ENCODE measurements at places on chromosomes 1 and 21.

- DNase-seq, result no peak
Measured at GRCh38 chr1:202871367-202871766, 17.6 kb downstream of the RABIF start.

- peak; percentile 91 for DNase-seq
Measured at GRCh38 chr1:100037927-100038659, 68.3 kb downstream of the SLC35A3 start.

GRCh38 chr1:72197786-72198185 is 84.6 kb downstream of the NEGR1 start:
- DNase-seq, result no peak

GRCh38 chr1:111769517-111770146 is 13.9 kb downstream of the DDX20 start:
- DNase-seq, result peak; percentile 39

DNA sequence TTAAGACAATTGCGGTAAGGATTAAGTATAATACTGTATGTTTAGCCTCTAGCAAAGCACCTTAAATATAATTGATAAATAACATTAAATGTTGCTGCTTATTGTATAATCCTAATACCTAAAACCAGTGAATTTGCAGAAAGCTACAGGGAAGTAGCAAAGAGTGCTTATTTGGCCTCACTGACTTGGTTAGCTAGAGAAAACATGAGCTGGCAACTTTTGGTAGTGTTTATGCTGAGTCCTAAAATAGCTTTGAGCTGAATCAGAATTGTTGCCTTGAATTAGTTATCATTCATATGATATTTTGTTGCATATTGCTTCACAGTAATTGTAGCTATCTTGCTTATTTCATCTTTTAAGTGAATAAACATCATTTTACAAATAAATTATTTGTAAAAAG is 3.5 kb downstream of the TRIM67 start:
- no peak for DNase-seq

DNA sequence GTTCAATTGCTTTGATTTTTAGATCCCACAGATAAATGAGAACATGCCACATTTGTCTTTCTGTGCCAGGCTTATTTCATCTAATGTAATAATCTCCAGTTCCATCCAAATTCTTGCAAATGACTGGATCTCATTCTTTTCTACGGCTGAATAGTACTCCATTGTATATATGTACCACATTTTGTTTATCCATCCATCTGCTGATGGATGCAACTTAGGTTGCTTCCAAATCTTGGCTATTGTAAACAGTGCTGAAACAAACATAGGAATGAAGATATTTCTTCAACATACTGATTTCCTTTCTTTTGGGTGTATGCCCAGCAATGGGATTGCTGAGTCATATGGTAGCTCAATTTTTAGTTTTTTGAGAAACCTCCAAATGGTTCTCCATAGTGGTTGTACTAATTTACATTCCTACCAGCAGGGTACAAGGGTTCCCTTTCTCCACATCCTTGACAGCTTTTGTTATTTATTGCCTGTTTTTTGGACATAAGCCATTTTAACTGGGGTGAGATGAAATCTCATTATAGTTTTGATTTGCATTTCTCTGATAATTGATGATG is 344.4 kb downstream of the KCTD3 start:
- no peak for DNase-seq

GRCh38 chr21:17612565-17613241 is at the start of gene BTG3:
Gene BTG3 (minus strand): TSS chr21:17612901. CDS start chr21:17609144, 3,757 bp downstream.
- DNase-seq, result peak; percentile 87

DNA sequence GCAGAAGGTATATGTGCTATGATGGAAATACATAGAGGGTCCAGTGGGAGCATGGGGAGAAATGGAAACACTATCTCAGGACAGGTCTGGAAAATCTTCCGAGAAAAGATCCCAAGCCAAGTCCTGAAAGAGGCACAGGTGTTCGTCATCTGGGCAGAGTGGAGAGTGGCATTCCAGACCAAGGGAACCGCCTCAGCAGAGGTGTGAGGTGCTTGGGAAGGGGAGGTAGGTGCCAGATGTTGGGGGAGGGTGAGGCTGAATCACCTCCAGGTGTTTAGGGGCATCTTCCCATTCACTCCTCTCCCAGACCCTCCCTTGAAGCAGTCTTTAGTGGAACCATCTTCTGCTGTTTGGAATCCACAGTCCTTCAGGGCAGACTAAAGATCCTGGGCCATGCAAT is 23.5 kb upstream of the LRRN2 start:
- no peak for DNase-seq

DNA sequence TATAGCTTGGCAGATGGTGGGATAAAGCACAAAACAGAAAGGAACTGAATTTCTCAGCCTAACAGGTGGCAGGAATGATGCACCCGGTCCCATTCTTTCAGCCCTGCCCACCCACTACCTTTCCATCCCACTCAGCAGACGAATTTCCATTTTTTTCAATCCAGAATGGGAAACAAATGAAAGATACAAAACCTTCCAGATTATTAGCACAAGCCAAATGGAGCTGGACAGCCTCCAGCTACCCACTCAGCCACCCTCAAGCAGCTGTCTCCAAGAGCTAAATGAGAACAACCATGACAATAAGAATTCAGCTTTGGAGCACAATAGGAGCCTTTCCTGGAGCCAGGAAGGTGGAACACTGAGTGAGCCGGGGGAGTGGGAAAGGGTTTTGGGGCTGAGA is 96.3 kb upstream of the ST6GALNAC5 start:
- no peak for DNase-seq

GRCh38 chr1:61556631-61557030 is 168.3 kb downstream of the TM2D1 start:
- DNase-seq, result no peak

GRCh38 chr1:24289937-24290595 is 29.1 kb upstream of the GRHL3 start:
- DNase-seq, result no peak

GRCh38 chr21:42455196-42455595 is 40.8 kb downstream of the RSPH1 start:
- DNase-seq, result no peak

DNA sequence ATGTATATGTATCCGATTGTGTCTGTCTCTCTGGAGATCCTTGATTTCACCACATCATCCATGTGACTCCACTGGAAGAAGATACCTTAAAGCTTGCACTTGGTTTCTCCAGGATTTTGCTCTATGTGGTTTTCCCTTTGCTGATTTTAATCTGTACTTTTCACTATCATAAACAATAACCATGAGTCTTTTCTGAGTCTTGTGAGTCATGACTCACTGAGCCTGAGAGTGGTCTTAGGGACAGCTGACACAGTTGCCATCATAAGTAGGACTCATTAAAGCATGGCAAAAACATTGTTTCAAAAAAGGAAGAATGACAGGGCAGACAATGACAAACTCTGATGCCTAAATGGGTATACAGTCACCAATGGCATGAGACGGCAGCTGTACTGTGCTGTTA is 226.2 kb downstream of the AKT3 start:
- DNase-seq, result no peak

GRCh38 chr1:111880881-111881837 is 108.3 kb downstream of the KCND3 start:
- DNase-seq, result no peak

DNA sequence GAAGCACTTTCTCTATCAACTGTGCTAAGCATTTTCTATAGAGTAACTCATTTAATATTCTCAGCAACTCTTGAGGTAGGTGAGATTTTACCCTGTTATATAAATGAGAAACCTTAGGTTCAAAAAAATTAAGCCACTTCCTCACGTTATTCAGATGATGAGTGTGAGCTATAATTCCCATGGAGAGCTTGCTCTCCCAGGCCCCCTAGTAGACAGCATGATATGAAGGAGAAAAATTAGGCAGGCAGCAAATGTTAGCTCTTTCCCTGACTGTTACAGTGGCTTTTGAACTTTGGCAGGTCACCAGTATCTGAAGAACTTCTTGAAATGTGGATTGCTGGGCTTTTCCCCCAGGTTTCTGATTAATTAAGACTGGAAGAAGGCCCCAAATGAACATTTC is 753.1 kb downstream of the NCAM2 start:
- no peak for DNase-seq

DNA sequence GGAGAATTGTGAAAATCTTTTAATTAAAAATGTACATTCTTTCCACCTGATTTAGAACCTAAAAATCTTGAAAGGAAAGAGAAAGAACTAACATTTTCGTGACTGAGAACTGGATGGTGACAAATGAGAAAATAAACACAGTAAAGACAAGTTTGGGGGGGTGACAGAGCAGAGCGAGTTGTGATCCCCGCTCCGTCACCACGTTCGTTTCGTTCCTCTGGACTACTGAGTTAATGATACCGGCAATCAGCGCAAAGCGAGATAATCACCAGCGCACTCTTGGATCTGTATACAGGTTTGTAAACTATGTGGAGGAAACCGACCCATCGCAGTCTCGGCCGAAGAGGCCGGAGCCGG is 31.2 kb upstream of the CFAP126 start:
- DNase-seq, result no peak

- no peak for DNase-seq
Measured at GRCh38 chr1:158008630-158009029, 15.2 kb downstream of the KIRREL1 start.

GRCh38 chr1:208450958-208451357 is 206.8 kb upstream of the PLXNA2 start:
- no peak for DNase-seq

- no peak for DNase-seq
Measured at GRCh38 chr1:88139633-88140032, 544.4 kb upstream of the PKN2 start.

GRCh38 chr1:42154685-42155084 is 1.5 kb downstream of the GUCA2B start:
- no peak for DNase-seq

DNA sequence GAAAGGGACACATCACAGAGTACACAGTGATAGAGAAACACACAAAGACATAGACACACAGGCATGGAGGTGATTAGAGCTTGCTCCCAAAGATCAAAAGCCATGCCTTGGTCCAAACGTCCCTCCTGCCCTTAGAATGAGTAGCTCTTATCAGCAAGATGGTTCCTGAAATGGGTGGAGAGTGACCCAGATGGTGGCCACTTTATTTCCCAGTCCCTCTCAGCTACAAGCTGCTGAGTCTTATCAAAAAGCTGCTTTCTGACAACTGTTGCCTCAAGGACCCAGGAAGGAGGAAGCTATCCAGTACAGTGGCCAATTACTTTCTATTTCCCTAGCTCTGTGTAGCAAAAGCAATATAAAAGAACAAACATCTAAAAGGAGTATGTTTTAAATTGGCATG is 7.7 kb upstream of the CLCA1 start:
- no peak for DNase-seq

DNA sequence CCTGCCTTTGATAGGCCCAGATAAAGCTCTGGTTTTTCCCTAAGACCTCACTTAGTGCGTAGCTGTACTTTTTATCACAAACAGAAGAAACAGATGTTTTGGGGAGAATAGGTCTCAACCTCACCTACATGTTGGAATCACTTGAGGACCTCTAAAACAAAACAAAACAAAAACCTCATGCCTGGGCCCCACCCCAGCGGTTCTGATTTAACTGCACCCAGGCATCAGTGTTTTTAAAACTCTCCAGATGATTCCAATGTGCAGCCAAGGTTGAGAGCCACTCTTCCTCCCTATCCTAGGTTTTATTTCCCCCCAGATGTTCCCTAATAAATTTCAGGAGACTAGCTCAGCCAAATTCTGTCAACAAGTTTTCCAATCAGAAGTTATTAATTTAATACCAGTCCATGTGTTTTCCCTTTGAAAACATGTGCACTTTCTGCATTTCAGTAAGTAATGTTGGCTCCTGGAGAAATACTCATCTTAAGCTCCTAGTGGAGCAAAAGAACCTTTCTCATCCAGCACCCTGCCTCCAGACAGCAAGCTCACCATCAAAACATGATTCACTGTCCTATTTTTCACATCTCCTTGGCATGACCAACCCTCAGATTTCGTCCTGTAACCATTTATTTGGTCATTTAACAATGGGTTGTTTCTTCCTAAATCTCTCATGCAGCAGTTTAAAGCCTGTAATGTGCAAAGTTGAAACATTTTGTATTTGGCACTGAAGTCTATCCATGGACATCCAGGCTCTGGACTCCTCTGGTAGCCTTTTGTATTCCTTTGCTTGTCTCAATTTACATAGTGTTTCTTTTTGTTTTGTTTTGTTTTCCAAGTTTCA is 27.5 kb downstream of the LRRC8C start:
- DNase-seq, result no peak

GRCh38 chr21:19842601-19843000 is 1155.6 kb upstream of the NCAM2 start:
- no peak for DNase-seq

- no peak for DNase-seq
Measured at GRCh38 chr1:64065571-64065970, 137.9 kb upstream of the UBE2U start.

GRCh38 chr1:182833271-182833670 is 5.9 kb upstream of the DHX9 start:
- DNase-seq, result no peak

DNA sequence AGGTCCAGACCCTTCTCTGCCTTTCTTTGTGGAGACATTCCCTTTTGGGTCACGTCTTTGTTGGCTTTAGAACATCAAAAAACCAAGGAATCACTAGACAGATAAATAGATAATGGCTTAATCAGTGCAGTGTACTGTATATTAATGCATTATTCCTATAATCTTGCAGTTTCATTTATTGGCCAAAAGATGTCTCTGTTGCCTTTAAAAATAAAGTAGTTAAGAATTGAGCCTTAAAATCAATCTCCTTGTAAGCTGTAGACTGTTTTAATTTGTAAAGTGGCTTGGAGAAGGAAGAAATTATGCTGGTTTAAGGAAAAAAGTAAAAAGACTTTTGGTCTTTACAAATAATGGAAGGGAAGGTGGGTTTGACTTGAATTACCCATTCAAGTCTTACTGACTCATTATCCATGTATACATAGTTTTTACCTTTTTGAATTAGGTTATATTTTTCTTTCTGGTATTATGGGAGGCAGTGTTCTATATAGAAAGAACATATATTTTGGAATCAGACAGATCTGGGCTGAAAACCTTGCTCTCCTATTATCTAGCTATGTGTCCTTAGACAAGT is 84.6 kb downstream of the VPS13D start:
- DNase-seq, result no peak

- no peak for DNase-seq
Measured at GRCh38 chr1:77832901-77833300, 53.5 kb downstream of the MIGA1 start.

DNA sequence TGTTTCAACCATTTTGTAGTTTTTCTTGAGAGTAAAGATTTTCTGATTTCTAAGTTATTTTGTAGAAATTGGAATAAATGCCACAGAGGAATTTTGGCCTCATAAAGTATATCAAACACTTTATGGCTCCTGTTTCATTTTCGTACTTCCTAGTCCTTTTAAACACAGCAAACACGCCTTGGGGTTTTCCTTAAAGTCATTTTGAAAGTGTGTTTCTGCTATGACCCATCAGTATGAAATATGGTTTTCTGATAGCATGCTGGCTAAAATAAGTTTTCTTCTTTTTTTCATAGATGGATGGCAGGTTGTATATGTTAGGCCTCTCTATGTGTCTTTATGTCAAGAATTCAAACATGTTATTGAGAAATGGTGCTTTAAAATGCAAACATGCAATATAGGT is 940.1 kb upstream of the TMPRSS15 start:
- DNase-seq, result no peak

- no peak for DNase-seq
Measured at GRCh38 chr1:60130703-60131102, 57.1 kb upstream of the C1orf87 start.
